ENCODE measurements at places on chromosomes 3 and 15.

- DNase-seq: no peak
These were observed 134.9 kb downstream of the EPHB1 start for GRCh38 chr3:134929976-134930375.

- no peak for DNase-seq
These were observed 57.9 kb downstream of the TRAK1 start for GRCh38 chr3:42148982-42149432.

DNA sequence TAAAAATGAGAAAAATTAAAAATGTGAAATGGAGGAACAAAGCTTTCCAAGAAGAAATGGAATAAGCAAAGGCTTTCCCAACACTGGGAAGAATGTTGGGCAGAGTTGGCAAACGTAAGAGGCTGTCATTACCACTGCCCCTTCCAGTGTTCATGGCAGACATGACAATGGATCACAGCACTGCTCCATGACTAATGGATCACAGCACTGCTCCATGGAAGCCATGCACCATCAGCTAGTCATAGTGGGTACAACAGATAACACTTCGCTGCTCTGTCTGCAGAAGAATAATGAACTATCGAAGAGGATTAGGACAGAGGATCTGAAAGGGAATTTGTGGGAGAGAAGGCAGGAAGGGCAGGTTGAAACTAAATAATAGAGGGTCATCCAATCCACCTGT, 5.0 kb downstream of the CAV3 start:
- DNase-seq: no peak

- DNase-seq: no peak
These were observed 176.6 kb downstream of the KLF13 start for GRCh38 chr15:31503256-31503655.

DNA sequence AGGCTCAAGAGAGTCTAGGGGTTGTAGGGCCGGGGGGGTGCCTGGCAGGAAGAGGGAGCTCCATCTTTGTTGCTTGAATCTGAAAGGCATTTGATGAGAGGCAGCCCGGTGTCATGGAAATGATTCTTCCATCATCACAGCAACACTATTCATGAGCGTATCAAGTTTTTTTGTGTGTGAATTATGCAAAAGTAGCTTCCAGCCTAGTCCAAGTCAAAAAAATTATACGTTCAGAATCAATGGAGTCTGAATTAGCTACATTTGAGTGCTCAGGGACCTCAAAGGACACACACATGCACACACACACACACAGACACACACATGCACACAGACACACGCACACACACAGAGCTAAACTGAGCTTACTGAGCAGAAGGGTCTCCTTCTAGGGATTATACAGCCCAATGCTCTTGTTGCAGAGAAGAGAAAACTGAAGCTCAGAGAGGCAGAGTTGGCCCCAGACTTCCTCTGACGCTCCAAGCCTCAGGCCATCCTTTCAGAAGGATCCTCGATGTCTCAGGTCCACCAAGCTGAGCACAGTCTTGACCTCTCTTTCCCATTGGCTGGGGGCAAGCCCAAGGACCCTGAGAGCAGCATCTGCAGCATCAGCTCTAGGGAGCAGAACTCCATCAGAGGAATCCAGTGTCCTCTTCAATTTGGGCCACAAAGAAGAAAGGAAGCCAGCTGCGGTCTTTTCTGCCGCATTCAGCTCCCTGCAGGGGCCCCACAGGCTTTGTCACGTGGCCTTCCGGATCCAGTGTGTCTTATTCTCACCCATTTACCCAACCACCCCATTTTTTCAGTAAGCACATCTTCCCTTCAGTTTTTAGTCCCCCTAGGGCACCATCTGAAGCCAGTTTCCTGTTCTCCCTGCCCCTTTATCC, 228.0 kb downstream of the UACA start:
- peak; percentile 32 for DNase-seq

DNA sequence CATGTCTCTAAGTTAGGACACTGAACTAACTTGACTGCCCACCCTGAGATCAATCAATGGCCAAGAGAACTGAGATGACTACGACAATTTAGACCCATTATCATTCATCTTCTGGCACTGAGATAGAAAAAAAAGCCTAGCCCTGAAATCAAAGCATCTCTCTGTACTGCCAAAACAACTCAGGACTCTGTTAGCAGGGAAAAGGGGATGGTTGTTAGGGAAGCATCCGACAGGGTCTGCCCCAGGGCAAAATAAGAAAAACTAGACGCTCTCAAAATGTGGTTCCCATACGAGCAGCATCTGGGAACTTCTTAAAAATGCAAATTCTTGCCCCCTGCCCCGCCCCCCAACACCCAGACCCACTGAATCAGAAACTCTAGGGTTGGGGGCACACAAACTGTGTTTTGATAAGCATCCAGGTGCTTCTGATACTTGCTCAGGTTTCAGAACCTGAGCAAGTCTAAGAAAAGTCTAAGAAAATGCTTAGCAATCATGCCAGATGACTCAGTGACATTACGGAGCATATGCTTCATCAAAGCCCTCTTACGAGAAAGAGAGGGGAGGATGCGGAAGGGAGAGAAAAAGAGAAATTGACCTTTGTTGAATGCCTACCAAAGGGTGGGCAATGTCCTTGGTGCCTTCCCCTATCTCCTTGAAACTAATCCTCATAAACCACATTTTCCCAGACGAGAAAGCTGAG, 172.8 kb upstream of the HES1 start:
- no peak for DNase-seq

DNA sequence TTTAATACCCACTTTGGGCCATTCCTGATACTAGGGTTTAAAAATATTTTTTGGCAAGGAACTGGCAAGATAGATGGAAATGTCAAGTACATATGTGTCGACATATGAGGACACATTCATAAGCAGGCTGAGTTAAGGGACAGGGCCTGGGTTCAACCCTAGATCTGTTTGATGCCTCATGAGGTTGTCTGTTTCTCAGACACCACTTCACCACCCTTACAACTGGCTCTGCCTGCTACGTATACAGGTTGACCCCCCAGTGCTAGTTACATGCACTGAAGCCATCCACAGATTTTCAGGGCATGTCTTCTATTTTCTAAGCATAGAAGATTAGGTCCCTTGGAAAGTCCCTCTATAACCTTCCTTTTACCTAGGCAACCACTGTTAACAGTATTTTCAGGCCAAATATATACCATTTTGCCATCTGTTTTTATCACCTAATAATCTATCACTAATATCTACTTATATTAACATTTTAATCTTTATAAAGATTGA, 296.7 kb downstream of the PLCL2 start:
- DNase-seq: no peak

DNA sequence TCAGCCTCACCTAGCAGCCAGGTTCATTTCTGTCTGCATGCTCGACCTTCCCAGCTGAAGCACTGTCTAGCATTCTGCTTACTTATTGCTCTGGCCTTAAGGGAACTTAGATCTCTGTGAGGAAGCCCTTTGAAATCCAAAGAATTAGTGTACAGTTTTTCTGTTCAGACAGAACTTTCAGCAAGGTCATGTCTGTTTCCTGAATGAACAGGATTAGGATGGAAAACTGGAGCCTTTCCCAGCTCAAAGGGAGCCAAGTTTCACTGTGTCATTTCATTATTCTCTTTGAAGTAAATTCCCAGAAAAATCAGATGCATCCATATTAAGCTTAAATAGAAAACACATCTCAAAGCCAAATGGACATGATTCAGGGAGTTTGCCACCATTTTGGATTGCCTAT, 457.3 kb upstream of the KCNMB2 start:
- DNase-seq: no peak

DNA sequence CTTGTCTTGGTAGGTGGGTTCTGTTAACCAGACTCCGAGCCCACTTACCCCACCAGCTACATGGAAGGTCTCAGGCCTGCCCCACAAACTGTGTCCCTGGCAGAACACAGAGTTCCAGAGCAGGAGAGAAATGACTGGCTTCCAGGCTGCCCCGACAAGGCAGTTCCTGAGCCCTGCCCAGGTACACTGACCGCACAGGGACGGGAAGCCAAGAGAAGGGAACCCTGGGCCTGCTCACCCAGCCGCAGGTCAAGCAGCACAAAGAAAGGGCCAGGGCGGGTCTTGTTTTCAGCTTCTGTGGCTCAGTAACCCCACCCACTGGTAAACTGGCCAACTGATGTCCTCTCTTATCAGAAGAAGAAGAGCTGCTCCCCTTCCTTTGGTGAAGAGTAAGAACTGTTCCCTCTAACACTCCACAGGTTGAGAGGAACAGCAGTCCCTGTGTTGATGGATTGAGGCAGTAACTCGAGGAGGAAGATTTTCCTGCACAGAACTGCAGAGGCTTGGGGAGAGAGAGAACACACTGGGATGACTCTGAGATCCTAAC, 68.4 kb downstream of the CRTC3 start:
- no peak for DNase-seq

GRCh38 chr3:156377718-156378117, 177.2 kb downstream of the SSR3 start:
- DNase-seq: no peak

DNA sequence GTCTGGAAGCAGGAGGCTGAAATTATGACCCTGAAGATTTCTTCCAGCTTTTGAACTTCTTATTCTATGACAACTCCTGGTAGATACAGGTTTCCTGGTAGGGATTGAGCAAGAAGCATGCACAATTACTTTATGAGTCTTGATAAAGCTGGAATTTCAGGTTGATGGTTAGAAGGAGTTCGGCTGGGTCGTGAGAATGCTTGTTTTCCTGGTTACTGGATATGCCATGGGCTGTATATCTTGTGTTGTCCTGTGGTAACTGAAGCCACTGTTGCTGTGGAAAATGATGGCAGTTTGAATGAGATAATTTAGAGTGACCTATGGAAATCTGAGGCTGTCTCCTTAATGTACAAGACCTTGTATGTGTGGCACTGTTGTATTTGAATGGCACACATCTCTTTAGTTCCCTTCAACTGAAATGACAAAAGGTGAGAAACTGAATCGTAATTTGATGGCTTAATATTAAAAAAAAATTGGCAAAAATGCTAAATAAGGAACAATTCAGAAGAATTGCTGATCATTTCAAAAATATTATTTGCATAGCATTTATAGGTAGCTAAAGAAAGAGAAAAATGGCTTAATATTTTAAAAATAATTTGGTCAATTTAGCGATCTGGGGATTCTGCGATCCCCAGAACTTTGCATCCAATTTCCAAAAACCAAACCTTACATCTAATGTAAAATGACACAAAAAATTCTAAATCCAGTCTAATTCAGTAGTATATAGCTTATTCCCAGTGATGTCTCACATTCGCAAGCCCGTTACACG, 1.1 kb upstream of the UBE2E1 start:
- DNase-seq: no peak

DNA sequence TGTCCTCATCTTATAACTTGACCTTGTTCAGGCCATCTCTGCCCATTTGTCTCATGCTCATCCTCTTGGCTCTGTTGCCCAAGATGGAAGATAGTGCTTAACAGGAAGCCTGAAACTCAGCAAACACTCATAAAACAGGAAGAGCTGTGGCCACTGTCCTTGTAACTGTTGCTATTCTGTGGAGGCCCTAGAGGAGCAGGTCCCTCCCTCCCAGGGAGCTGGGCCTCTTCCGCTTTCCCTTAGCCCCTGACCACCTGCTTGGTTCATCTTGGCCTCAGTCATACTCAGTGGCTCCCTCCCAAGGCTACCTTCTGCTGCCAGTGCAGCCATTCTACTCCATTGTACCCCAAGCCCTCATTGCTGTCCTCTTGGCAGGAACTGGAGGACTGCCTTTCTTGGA, 3.5 kb downstream of the MAPKAPK3 start:
- no peak for DNase-seq

- DNase-seq: no peak
These were observed 193.6 kb upstream of the SATB1 start for GRCh38 chr3:18618723-18619122.

- DNase-seq: peak; percentile 83
These were observed at the start of gene LRRC28 for GRCh38 chr15:99250857-99251841. Gene LRRC28 (plus strand): TSS chr15:99251481. CDS start chr15:99255958, 4,477 bp downstream.

DNA sequence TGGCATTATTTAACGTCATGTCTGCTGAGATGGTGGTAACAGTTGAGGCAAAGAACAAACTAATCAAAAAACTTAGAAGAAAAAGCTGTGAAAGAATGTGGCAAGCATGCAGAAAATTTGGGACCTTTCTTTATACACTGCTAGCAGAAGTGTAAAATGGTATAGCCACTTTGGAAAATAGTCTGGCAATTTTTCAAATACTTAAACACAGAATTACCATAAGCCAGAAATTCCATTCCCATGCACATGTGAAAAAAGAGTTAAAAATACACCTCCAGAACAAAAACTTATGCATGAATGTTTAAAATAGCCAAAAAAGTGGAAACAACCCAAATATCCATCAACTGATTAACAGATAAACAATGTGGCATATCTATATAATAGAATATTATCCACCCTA, 613.3 kb downstream of the TBL1XR1 start:
- DNase-seq: no peak

GRCh38 chr15:68816795-68817303, 3.8 kb downstream of the ANP32A start:
- DNase-seq: no peak

GRCh38 chr3:65377637-65378036, 661.1 kb downstream of the MAGI1 start:
- DNase-seq: no peak

DNA sequence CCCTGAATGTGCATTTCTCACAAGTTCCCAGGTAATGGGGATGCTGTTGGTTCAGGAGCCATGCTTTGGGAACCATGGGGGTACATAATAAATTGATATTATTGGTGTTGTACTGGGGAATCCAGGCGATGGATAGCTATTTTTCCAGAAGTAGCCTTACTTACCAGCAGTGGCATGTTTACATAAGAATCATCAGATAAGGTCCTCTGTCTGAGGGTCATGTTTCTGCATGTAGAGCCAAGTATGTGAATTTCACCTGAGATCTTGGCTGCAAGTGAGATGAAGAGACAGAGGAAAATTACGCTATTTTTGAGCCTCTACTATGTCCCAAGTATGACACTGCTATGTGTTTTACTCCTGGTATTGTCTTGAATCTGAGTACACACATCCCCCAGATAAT, 26.3 kb downstream of the GPD1L start:
- no peak for DNase-seq
